NCI-H774 (cell line): ENCODE measurements at places on chromosomes 16 and 17.

DNA sequence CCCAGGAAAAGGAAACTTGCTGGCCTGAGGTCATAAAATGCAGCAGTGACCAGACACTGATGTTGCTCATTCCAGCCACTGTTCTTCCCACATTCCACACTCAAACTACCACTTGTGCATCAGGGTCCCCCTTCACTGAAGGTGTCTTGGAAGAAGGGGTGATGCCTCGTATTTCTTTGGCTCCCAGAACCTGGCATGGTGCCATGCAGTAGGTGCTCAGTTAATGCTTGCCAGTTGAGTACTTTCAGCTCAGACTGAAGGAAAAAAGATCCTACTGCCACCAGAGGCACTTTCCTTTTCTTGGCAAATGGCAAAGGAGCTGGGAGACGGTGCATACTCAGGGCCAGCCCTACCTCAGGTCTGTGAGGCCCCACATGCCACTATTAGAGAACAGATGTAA is 73.5 kb downstream of the TEX14 start:
- no peak for DNase-seq

GRCh38 chr17:33531311-33531710 is 238.2 kb upstream of the ASIC2 start:
- DNase-seq = no peak

DNA sequence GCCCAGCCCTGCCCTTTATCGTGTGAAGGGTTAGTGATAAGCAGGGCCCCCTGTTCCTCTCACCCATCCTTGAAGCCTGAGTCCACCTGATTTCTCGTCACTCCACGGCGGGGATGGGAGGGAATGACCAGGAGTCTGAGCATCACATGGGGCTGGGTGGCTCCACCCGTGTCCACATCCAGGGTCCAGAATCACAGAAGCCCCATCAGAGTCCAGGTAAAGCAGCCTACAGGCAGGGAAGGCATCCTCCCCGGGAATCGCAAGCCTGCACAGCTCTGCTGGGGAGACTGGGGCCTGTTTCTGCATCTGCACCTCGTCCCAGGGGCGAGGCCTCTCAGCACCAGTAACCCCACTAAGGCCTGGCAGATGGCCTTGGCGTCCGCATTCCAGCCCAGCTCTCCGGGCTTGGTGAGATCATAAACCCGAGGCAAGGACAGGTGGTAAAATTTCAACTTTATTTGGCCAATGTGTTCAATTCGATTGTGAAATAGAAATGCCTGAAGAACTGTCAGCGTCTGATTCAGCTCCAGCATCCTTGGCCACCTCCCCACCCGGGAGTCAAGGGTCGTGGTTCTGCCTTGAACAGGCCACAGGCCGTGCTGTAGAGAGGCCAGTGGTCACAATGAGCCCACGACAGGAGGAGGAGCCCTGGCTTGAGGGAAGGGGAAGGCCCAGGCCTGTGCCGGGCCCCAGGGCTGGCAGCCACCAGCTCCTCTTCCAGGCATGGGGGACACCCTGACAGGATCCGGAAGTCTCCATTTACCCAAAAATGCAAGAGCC is 8.1 kb upstream of the PPP1R27 start:
- DNase-seq = no peak

GRCh38 chr16:82013139-82013538 is 1.9 kb upstream of the SDR42E1 start:
- DNase-seq = no peak

DNA sequence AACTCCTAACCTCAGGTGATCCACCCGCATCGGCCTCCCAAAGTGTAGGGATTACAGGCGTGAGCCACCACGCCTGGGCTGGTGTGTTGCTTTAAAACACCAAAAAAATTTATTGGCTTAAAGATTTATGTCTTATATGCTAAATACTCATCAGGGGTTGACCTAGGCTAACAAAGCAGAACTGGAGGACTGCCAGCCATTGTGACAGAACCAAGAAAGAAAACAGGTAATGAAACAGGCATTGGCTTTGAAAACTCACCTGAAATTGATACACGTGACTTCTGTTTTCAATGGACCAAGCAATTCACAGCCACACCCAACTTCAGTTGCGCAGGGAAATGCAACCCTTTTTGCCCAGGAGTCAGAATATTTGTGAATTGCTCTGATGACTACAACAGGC is 4.9 kb upstream of the PHAF1 start:
- no peak for DNase-seq

DNA sequence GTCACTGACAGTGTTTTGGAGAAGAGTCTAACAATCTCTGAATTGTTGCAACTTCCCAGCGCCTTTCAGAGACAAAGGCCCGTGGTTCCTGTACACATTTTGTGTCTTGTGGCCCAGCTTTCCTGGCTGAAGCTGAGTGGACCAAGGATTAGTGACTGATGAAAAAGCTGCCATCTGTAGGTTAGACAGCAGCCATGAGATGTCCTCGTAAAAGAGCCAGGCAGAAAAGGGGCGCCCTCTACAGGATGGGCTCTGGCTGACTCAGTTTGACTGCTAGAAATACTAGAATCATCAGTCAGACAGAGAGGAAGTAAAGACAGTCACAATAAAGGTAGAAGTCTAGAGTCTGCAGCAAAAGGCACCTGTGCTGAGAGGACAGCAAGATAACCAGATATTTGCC is 26.5 kb upstream of the NF1 start:
- no peak for DNase-seq

DNA sequence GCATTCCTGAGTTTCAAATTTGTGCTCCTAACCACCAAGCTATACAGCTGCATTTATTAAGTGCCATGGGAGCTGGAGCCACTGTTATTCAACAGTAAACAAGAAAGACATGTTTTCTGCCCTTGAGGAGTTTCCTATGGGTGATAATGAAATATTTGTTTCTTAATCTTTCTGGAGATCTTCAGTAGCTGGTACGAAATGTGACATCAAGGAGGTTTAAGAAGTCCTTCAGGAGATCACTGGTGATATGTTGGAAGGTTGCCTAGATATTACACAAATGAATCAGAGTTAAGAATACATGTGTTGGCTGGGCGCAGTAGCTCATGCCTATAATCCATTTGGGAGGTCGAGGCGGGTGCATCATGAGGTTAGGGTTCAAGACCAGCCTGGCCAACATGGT is 14.9 kb downstream of the RHOT1 start:
- no peak for DNase-seq

- DNase-seq = no peak
Observed at GRCh38 chr17:9383826-9384225, 191.8 kb downstream of the STX8 start.
